Activated CD4-positive, alpha-beta T cell treated with anti-CD3 and anti-CD28 coated beads for 1 hour (primary cell): ENCODE measurements at places on chromosomes 1 and 21.
A peak's percentile ranks its signal among the peaks of the same experiment; 100 is the strongest.

DNA sequence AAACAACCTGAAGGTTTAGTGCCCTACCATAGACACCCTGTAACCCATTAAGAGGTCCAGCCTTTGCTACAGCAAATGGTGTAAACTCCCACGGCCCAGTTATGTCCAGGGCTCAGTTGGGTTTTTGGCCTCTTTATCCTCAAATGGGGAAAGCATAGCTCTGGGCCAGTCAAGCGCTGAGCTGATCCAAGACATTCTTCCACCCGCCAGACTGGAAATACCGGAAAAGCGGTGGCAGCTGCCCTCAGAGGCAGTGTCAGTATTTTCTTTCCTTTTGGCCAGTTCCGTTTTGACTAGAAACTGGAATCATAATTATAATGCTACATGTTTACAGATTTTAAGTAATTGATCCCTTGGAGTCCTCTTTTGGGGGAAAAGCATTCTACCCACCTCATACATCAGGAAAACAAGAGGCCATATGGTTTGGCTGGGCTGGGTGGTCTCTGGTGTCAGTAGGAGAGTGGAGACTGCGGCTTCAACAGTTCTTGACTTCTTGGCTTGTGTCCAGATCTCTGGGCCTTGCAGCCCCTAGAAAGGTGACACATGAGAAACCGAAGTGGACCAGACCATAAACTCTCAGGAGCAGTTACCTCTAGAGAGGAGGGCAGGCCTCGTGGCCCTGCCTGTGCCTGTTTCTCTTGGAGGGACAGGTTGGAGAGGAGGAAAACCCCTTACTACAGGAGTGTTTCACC is 30.2 kb upstream of the CLDN14 start:
- DNase-seq: no peak

- DNase-seq: no peak
Observed at GRCh38 chr1:173445164-173445563, 32.0 kb upstream of the PRDX6 start.

- no peak for DNase-seq
Observed at GRCh38 chr1:29286194-29286767, 50.0 kb downstream of the PTPRU start.

- DNase-seq: no peak
Observed at GRCh38 chr1:65504263-65504662, 83.8 kb downstream of the LEPR start.

GRCh38 chr1:211355873-211356272 is 29.2 kb downstream of the TRAF5 start:
- no peak for DNase-seq

- DNase-seq: no peak
Observed at GRCh38 chr1:192489748-192490147, 85.8 kb upstream of the RGS1 start.

GRCh38 chr1:32200226-32201010 is at the start of gene CCDC28B:
Gene CCDC28B (plus strand): TSS chr1:32200595. CDS start chr1:32201936, 1,341 bp downstream.
- DNase-seq: peak; percentile 34

- DNase-seq: no peak
Observed at GRCh38 chr1:95991787-95992520, 729.6 kb upstream of the PTBP2 start.

- DNase-seq: no peak
Observed at GRCh38 chr1:113057006-113057405, 16.0 kb upstream of the LRIG2 start.

DNA sequence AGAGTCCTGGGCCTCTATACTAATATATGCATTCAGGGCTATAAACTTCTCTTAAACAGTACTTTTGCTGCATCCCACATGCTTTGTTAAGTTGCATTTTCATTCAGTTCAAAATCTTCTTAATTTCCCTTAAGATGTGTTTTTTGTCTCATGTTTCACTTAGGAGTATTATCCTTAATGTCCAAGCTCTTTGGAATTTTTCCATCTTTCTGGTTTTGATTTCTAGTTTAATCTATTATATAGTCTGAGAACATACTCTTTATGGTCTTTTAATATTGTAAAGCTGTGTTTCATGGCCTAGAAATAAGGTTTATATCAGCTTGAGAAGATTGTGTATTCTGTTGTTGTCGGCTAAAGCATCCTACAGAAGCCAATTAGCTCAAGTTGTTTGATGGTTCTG is 1041.8 kb downstream of the PLA2G4A start:
- no peak for DNase-seq

DNA sequence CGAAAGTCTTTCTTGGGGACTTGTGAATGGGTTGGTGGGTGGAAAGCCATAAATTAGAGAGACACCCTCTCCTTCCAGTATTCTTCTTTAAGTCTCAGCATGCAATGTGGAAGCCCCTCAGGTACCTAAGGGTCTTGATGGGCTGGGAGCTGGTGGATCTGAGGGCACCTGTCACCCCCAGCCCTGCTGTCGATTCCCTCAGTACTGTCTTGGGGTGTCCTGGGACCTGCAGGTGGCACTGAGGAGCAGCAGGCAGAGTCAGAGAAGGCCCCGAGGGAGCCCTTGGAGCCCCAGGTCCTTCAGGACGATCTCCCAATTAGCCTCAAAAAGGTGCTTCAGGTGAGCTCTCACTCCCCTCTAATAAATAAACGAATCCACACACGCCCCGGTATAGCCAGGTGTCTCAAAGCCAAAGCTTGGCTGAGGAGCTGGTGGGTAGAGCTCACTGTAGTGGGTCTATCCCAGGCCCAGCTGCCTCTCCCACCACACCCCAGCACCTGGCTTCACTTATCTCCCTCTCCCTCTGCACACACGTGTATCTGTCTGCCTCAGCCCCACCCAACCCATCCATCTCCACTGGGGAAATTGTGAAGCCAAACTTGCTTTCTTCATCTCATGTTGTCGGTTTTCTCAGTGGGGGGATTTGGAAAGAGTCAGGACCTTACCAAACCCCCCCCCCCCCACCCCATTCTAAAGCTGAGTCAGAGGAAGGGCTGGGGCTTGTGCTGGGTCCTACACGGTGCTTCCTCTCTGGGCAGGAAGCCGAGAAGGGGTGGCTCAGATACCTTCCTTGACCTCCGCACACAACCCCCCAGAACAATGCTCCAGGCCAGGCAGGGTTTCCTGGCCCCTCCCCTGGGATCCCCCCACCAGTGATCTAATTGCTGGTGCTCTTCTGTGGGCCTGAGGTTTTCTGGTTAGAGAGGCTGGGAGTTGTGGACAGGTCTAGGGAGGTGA is 1.6 kb downstream of the ADAM15 start:
- DNase-seq: no peak

- no peak for DNase-seq
Observed at GRCh38 chr1:29970747-29971325, 734.5 kb downstream of the PTPRU start.
